ENCODE measurements at places on chromosomes 3 and 15.

GRCh38 chr3:177629276-177629675 is 432.0 kb upstream of the TBL1XR1 start:
- no peak for DNase-seq

- no peak for DNase-seq
These were observed 32.9 kb downstream of the WNT7A start for GRCh38 chr3:13846716-13847570.

GRCh38 chr3:123739754-123740153 is 144.4 kb downstream of the MYLK start:
- DNase-seq: peak; percentile 68

DNA sequence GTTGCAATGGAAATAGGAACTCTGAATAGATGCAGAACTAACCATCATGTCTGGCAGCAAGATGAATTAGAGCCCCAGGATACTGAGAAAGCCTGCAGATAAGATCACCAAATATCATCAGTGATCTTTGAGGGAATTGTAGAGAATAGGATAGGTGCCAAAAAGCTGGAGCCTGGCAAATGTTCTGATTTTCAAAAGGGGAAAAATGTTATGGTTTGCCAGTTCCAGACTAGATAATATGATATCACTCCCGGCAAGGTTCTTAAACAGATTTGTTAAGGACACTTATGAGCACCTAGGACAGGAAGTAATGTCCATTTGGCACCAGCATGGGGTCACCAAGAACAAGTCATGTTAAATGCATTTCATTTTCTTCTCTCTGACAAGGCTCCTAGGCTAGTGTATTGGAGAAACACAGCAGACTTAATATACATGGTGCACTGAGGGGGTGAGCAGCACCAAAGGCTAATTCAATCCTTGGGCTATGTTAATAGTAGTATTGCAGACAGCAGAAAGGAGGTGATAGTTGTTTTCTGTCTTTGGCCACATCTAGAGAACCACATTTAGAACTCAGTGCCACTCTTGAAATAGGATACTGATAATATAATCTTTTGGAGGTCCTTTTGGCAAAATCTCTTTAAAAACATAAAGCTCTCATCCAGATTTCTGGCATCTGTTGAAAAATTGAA is 4.8 kb downstream of the SRGAP3 start:
- no peak for DNase-seq

Data from A172 (cell line).